ENCODE measurements at places on chromosomes 7 and 10.
A peak's percentile ranks its signal among the peaks of the same experiment; 100 is the strongest.

GRCh38 chr10:73095481-73096021, 1.1 kb downstream of the P4HA1 start:
- peak; percentile 58 for DNase-seq

GRCh38 chr7:2830609-2831376, 13.3 kb downstream of the GNA12 start:
- no peak for DNase-seq

GRCh38 chr7:9091282-9091681, 657.9 kb downstream of the NXPH1 start:
- DNase-seq, result no peak

GRCh38 chr7:143046426-143046851, 5.7 kb upstream of the OR6V1 start:
- no peak for DNase-seq

DNA sequence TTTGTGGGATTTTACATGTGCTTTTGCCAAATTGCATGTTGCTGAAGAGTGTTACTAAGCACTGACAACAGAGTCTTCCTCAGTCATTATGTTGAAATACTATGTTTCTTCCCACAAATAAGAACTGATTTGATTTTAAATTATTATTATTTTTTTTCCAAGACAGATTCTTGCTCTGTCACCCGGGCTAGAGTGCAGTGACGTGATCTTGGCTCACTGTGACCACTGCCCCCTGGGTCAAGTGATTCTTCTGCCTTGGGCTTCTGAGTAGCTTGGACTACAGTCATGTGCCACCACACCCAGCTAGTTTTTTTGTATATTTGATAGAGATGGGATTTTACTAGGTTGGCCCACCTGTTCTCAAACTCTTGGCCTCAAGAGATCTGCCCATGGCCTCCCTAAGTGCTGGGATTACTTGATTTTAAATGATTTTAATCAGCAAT, 42.3 kb downstream of the MINPP1 start:
- no peak for DNase-seq

DNA sequence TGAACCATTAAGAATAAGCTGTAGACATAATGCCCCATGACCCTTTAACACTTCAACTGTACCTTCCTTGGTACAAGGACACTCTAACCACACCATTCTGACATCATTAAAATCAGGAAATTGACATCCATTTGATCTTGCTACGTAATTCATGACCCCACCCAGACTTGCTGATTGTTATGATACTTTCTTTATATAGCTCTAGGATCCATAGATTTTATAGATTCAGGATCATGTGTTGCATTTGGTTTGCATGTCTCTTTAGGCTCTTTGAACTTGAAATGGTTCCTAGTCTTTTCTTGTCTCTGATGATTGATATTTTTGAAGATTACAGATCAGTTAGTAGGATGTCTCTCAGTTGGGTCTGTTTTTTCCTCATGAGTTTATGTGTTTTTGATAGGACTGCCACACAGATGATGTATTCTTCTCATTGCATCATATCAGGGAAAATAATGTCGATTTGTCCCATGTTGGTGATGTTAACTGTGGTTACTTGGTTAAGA, 13.5 kb downstream of the CCM2 start:
- no peak for DNase-seq

DNA sequence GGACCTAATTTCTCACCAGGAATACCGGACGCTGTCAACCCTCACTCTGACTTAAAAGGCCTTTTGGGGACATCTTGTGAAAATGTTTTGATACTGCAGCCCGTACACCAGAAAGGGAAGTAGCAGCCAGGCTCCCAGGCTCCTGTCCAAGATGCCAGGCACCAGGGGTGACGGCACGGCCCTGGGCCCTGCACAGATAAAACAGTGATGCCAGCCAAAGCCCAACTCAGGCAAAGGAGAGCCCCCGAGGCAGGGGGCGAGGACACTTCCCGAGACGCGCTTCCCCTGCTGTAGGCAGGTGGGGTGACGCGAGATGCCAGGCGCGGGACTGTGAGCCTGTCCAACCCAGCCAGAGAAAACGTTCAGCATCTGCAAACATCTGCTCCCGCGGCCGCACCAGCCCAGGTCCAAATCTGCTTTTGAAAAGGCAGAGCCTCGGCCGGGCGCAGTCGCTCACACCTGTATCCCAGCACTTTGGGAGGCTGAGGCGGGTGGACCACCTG, 15.7 kb downstream of the ZFAND2A start:
- peak; percentile 33 for DNase-seq

GRCh38 chr10:44416021-44416771, 31.3 kb upstream of the CXCL12 start:
- DNase-seq, result no peak

- peak; percentile 21 for DNase-seq
Measured at GRCh38 chr10:131786756-131787605, 113.8 kb upstream of the PPP2R2D start.

- DNase-seq, result no peak
Measured at GRCh38 chr10:113071446-113071845, 121.4 kb downstream of the TCF7L2 start.

DNA sequence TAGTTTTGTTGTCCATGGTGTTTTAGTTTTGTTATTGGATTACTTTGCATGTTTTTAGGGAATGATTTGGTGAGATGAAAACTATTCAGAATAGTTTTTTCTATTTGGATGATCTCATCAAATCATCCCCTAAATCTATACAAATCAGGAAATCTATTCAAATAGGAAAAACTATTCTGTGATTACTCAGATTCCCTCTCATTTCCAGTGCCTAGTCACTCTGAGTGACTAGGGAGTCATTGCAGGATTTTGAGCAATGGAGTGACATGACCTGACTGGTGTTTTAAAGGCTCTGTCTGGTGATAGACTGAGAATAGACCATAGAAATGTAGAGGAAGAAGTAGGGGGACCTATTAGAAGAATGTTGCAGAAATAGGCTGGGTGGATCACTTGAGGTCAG, 72.4 kb downstream of the TPST1 start:
- DNase-seq, result no peak

DNA sequence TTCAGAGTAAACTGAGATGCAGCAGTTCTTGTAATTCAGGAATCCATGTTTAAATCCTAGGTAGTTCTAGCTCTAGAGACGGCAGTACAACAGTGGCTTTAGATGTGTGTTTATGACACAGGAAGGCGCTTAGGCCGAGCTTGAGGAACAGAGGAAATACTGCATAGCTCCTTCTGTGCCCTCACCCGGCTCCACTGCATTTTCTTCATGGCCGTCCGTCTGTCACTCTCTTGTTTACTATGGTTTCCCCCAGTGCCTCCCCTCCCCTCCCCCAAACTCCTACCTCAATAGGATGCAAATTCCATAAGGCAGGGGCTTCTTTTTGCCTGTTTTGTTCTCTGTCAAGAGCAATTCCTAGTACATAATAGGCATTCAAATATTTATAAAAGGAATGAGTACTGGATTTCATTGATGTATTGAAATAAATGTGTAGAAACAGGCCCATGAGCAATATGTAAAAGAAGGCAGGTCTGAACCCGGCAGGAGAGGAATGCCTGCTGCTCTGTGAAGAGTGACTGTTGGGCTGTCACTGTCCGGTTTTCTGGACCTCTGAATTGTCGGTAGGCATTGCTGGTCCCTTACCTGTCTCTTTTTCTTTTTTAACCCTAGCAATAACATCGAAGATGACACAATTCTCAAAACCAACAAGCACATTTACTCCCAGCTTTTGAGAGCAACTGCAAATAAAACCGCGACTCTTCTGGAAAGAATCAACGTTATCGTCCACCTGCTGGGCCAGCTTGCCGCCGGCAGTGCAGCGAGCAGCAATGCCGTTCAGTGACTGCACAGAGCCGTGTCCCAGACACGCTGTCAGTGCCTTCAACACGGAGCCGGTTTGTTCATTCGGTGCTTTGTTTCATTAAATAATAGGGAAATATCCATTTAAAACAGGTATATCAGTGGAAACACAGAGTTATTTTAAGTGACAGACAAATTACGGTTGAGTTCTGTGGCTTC, 12.7 kb downstream of the MMP21 start:
- no peak for DNase-seq

Data from NCI-H146 (cell line).